ENCODE measurements at places on chromosomes 6 and 20.

DNA sequence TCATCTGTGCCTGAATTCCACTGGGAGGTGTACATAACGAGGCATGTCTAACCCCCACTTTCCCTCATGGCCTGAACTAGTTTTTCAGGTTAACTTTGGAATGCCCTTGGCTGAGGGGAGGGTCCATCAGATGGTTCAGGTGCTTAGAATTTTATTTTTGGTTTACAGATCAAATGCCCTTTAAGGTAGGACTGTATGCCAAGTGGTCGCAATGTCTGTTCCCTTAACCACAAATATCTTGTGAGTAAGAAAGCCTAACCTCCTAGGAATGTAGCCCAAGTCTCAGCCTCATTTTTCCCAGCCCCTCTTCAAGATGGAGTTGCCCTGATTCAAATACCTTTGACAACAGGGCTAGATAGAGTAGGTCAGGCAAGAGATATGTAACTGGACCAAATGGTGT lies 78.4 kb downstream of the RNASET2 start:
- no peak for DNase-seq

DNA sequence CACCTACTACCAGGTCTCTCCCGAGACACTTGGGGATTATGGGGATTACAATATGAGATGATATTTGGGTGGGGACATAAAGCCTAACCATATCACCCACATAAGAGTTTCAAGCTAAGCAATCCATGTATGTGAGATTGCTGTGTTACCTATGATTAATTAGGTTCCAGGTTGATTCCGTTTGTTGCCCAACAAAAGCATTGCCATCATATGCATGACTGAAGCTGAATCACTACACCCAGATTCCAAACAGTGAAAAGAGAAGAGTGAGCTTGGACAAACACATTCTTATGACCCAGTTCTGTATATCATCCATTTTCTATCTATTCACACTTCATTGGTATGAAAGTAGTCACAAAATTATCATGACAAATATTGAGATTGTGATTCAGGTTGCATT lies 952.5 kb upstream of the MAN1A1 start:
- no peak for DNase-seq

- no peak for DNase-seq
These were observed 85.8 kb downstream of the GFRA4 start for GRCh38 chr20:3577366-3577765.

DNA sequence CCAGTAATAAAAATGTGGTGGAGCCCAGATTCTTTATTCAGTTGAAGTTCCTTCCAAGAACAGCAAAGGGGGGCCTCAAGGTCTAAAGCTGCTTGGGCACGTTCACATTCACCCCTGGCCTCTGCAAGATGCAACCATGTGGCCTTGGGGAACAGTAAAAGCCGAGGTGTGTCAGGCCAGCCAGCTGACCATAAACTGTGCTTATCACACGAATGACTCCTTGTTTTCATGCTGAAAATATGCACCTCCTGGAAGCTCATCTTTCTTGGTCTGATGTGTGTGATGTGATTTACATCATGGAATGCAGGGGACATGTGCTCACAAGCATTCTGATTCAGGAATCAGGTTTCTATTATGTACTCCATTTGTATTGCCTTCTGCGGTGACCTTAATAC lies 211.6 kb upstream of the MARCKS start:
- no peak for DNase-seq

DNA sequence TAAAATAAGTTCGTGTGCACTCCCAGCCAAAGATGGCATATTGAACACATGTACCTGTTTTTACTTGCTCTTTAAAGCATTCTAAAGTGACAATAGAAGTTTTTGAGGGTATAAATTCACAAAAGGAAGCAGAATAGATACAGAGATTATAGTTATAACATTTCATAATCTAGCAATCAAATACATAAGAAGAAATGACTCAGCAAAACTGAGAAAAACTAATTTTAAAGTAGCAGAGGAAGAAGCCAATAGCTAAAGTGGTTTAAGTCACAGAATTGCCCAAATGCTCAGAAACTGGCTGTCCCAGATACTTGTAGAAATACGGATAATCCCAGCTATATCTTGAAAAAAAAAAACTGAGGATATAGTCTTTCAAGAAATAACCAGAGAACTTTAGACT lies 49.2 kb upstream of the TBC1D32 start:
- no peak for DNase-seq

DNA sequence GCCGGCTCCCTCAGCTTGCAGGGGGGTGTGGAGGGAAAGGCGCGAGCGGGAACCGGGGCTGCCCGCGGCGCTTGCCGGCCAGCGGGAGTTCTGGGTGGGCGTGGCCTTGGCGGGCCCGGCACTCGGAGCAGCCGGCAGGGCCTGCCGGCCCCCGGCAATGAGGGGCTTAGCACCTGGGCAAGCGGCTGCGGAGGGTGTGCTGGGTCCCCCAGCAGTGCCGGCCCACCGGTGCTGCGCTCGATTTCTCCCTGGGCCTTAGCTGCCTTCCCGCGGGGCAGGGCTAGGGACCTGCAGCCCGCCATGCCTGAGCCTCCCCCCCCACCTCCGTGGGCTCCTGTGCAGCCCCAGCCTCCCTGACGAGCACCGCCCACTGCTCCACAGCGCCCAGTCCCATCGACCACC lies 514.5 kb upstream of the GJE1 start:
- DNase-seq = no peak

GRCh38 chr6:35687658-35688604 lies 784 bp downstream of the FKBP5 start:
- DNase-seq = no peak

- DNase-seq = no peak
These were observed 83.2 kb upstream of the TAB2 start for GRCh38 chr6:149234051-149234962.

DNA sequence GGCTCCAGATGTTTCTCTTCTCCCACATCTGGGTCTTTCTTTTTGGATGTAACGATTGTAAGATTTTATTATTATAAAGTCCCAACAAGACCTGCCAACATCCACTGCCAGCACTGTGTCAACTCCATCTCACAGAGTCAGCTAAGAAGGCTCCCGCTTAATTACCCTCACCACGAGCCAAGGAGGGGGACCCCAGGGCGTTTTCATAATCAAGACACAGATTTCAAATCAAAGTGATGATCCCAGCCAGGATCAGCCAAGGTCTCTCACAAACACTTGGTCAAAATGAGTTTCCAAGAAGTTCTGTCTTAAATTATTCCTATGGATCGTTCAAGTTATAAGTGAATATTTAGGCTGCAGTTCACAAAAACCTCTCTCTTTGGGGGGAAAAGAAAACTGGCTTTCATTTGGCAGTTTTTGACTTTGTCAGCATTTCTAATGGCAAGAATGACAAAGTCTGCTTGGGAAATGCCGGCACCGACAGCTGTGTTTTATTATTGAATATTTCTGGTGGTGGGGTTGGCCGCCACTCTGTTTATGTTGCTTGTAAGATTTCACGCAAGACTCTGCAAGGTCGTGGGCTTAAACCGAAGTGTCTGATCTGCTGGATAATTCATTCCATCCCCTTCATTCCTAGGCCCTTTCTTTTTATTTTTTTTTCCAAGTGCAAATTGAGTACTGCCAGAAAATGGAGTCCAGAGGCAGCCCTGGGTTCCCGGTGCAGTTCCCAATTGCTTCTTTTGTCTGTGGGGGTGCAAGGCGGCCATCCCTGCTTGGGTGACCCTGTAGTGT lies 170.2 kb upstream of the PMEPA1 start:
- DNase-seq = no peak

DNA sequence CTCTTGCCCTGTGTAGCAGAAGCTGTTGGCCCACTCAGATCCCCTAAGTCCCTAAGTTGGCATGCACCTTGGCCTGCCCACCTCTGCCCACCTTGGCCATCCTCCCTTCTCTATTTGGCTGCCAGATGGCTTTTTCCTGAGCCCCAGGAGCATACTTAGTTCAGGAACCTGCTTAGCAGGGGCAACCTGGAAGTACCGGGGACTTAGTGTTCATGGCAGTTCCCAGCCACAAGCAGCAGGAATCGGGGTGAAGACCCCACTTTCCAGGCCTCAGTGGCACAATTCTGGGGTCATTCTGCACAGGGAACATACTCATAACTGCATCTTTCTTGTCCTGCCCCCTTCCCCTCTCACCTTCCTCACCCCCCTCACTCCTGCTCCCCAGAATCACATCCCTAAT lies 158.0 kb upstream of the PMEPA1 start:
- no peak for DNase-seq

DNA sequence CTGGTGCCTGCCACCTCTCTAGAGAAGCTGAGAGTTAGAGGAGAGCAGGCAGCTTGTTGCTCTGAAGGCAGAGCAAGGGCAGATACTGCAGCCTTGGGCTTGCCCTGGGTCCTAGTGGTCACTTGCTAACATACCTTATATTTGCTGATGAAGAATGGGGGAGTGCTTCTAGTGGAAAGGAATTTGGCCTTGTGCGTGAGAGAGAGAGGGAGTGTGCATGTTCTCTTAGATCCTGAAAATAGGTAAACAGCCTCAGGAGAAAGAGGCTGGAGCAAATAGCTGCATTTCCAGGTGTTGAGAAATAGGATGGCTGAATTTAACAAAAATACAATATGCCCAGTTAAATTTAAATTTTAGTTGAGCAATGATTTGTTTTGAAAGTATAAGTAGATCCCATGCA lies 724.5 kb upstream of the FLRT3 start:
- no peak for DNase-seq

GRCh38 chr20:37202267-37202943 lies 23.1 kb upstream of the MROH8 start:
- DNase-seq = no peak

Measured in NCI-H1694 (cell line).